Karpas-422 (cell line): ENCODE measurements at places on chromosomes 6 and 20.
A peak's percentile ranks its signal among the peaks of the same experiment; 100 is the strongest.

GRCh38 chr6:113187661-113188060, 669.5 kb upstream of the MARCKS start:
- no peak for DNase-seq

- no peak for DNase-seq
These were observed 274.1 kb downstream of the CLIC5 start for GRCh38 chr6:45741437-45742171.

- no peak for DNase-seq
These were observed 659 bp downstream of the SLC35F1 start for GRCh38 chr6:117907601-117908245.

- DNase-seq = peak; percentile 93
These were observed 1.3 kb upstream of the RAMACL start for GRCh38 chr6:166587631-166588413.

- no peak for DNase-seq
These were observed 293.8 kb downstream of the RFPL4B start for GRCh38 chr6:112640891-112641290.

GRCh38 chr6:143966312-143966711, 41.7 kb downstream of the PLAGL1 start:
- no peak for DNase-seq

GRCh38 chr20:54344832-54345231, 130.6 kb upstream of the DOK5 start:
- DNase-seq = no peak

DNA sequence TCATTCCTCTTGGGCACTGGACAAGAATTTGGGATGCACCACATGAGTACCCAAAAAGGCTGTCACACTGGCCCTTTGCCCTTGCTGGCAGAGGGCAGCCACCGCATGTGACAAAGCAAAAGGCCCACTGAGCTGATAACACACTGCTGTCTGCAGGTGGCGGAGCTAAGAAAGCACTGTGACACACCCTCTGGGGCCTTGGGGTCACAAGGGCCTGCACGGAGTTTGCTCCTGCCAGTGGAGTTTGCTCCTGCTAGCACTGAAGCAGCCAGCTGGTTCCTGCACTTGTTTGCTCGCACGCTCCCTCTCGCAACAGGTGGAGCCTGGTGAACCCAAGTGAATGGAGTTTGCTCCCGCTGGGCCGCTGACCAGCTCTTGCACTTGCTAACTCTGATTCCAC, 132.6 kb downstream of the LCA5 start:
- no peak for DNase-seq

DNA sequence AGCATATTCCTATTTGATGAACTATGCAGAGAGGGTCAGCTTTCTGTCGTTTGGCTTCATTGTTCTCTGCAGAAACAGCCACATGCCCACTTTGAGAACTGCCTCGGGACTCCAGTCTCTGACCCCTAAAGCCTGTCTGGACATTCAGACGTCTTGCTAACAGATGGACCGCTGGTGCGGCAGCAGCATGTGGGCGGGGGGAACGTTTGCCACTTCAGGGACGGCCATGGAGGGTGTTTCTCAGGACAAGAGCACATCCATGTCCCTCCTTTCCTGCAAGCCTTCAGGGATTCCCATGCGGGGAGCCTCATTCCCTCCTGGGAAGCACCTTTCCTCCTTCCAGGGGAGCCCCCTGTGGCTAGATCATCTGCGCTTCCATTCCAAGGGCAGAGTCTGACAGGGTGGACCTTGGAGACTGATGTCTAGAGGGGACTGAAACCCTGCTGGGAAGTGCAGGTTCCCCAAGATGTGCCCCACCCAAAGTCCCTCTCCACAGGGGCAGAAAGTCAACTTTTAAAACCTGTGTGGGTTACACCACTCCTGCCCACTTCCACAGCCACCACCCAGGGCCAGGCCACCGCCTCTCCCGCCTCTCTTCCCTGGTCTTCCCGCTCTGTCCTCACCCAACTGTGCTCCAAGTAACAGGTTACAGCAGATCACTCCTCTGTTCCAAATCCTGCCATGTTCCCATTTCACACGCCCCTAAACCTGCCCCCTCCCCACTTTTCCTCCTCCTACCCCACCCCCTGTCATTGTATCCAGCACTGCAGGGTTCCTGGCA, 94.8 kb upstream of the PMEPA1 start:
- DNase-seq = no peak

GRCh38 chr20:47676912-47677634, 108.2 kb downstream of the SULF2 start:
- no peak for DNase-seq

DNA sequence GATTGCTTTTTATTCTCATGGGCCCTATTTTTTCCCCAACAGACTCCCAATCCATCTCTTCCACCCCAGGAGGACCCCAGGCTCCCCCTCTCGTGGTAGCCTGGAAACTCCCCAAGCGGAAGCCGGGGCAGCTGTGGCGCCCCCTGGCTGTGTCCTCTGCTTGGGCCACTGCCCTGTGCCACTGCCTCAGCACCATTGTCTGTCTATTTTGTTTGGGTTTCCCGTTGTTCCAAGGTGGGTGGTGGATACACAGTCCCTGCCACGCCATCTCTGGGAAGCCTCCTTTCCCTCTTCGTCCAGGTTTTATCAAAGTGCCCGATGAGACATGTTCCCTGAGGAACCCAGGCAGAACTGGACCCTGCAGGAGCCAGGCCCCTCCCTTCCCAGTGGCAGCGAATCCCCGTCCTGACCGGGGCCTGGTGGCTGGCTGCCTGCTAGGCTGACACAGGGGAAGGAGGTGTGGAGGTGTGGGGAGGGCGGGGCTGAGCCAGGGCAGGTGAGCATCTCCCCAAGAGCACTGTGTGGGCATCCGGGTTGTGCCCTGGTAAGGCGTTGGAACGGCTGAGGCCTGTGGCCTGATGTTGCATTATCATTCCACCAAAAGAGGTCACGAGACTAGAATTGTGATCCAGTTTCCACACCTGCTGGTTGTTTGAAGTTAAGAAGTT, 228.2 kb downstream of the CDH4 start:
- no peak for DNase-seq

DNA sequence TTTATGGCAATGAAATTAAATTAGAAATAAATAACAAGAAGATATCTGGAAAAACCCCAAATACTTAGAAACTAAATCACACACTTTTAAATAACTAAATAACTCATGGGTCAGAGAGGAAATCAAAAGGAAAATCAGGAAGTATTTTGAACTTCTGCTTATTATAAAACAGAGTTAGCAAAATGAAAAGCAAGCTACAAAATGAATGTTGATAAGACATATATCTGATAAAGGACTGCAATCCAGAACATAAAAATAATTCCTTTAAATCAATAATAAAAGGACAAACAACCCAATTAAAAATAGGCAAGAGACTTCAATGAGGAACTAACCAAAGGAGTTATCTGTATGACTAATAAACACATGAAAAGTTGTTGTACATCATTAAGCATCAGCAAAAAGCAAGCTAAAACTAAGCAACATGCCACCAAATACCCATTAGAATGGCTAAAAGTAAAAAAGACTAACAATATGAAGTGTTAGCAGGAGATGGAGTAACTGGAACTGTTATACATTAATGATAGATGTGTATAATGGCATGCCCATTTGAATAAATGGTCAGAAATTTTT, 38.9 kb upstream of the STMND1 start:
- DNase-seq = no peak

GRCh38 chr6:144268794-144269349, 16.3 kb upstream of the UTRN start:
- no peak for DNase-seq

DNA sequence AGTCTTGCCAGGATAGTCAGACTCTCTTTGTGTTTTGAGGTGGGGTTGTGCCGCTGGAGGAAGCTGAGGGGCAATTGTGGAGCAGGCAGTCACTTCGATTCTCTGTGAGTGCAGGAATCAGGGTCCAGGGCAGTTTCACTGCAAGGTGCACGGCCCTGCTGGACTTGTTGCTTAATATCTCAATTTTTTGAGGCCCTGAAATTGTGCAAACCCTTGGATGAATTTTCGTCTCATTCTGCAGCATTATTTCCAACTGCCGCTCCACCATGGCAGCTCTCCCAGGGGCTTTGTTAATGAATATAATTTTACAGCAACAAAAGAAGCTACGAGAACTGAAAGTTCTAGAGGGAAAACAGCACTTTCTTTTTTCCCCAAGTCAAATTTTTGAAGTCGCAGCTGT, 531.9 kb downstream of the QKI start:
- DNase-seq = no peak

- DNase-seq = no peak
These were observed 17.9 kb downstream of the REPS1 start for GRCh38 chr6:138970159-138970558.

- DNase-seq = no peak
These were observed 294.3 kb downstream of the CDC5L start for GRCh38 chr6:44681761-44682160.

DNA sequence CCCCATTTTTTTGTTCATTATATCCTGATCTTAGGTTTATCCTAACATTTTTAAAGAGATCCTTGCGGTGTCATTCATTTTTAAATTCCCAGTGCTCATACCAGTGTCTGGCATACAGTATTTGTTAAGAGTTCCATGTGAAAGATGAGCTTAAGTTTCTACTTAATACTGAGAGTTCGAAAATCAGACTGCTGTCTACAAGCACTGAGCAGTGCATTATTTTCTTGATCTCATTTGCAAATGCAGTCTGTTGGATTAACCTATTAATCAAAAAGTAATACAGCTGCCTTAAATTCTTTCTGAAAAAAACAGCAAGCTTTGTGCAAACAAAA, 663 bp downstream of the COQ3 start:
- peak; percentile 62 for DNase-seq

- DNase-seq = no peak
These were observed 250.5 kb downstream of the UTRN start for GRCh38 chr6:144535630-144536029.

- DNase-seq = no peak
These were observed 104.1 kb upstream of the BTN3A2 start for GRCh38 chr6:26260725-26261490.

GRCh38 chr6:37936150-37936549, 116.6 kb downstream of the ZFAND3 start:
- no peak for DNase-seq

DNA sequence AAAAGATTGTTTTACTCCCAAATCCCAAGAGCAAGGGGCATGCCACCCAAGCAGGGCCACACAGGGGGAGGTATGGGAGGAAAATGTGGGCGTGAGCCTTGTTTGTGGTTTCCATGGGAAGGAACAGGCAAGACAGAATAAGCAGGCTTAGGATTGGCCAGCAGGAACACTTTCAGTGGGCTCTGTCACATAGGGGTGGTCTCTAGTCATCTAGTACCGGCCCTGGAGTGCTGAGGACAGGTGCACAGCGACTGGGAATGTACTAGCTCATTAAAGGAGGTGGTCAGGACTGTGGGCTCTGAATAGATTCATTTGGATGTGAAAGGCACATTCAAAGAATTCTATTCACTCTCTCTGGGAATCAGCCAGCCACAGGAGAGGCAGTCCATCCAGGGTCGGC, 175.6 kb downstream of the TBC1D7 start:
- DNase-seq = no peak

- no peak for DNase-seq
These were observed 116.5 kb downstream of the CLIC5 start for GRCh38 chr6:45898941-45899682.

GRCh38 chr20:32188376-32189122, 19.0 kb downstream of the PLAGL2 start:
- no peak for DNase-seq

DNA sequence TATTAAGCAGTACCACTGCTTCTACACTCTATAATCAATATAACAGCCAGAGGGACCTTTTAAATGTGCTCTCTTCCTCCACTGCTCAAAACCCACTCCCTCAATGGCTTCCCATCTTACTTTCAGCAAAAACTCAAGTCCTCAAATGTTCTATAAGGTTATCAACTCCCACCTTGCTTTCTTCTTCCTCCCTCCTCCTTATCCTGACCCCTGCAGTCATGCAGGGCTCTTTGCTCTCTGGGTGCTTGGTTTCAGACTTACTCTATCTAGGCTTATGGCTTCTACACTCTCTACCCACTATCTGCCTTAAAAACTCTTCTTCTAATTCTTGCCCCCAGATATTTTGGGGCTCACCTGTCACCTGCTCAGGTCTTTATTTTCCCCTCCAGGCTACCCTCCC, 5.3 kb downstream of the ARHGAP18 start:
- no peak for DNase-seq

- no peak for DNase-seq
These were observed 6.4 kb downstream of the TPMT start for GRCh38 chr6:18148304-18149025.

DNA sequence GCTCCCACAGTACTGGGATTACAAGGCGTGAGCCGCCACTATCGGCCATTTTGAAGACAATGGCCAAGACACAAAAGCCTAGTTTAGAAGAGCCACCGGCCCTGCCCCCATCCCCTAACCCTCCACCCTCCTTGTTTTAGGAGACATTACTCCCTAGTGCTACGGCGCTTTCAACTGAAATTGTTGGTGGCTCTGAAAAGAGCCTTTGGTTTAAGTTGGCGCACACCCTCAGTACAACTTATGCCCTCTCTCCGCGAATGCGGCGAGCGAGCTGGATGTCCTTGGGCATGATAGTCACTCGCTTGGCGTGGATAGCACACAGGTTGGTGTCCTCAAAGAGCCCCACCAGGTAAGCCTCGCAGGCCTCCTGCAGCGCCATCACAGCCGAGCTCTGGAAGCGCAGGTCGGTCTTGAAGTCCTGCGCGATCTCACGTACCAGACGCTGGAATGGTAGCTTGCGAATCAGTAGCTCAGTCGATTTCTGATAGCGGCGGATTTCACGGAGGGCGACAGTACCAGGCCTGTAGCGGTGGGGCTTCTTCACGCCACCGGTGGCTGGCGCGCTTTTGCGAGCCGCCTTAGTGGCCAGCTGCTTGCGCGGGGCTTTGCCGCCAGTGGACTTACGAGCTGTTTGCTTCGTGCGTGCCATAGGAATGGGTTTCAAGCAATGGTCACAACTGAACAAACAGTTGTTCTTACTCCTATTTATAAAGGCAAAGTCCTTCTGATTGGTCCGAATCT, 114.9 kb upstream of the BTN3A2 start:
- DNase-seq = peak; percentile 66

DNA sequence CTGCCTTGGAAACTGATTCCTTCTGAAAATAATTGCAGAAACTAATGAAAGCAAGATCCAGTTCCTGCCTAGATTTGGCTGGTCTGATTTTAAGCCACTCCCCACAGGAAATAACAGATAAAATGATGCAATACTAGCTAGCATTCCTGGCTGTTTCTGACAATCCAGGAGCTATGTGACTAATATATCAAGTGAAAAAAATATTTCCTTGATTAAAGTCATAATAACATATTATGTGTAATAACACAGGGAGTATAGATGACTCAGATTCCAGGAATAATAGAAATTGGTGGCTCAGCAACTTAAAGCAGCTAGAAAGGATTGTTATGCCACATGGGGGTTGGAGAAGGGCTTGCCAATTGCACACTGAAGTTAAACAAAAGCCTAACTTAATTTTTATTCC, 182.7 kb upstream of the SALL4 start:
- no peak for DNase-seq

- DNase-seq = peak; percentile 45
These were observed 49.6 kb upstream of the PHIP start for GRCh38 chr6:79127660-79128059.

DNA sequence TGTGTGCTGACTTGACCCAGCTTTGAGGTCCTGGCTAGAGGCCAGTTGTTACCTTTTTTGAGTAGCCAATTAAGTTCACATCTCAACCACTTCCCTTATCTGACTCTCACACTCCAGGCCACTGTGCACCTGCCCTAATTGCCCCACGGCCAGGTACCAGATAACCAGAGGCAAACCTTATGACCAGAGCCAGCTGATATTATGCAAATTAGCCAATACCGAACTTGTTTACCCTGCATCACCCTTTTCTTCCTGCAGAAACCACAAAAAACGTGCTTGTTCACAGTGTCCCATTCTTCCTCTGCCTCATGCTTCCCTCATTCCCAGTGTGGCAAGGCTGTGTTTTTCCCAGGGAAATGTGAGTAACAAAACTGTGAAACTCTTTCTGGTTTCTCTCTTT, 89.3 kb downstream of the HTR1B start:
- no peak for DNase-seq
